Aorta (tissue), 5 donors: ENCODE measurements at places on chromosomes 3 and 15. TPM values are rescaled to one million over a fixed set of nuclear protein-coding genes. Genes with fewer than 3 reads are reported as not detected.

The SLC6A20 gene
- total RNA-seq = 0.15 TPM

DNA sequence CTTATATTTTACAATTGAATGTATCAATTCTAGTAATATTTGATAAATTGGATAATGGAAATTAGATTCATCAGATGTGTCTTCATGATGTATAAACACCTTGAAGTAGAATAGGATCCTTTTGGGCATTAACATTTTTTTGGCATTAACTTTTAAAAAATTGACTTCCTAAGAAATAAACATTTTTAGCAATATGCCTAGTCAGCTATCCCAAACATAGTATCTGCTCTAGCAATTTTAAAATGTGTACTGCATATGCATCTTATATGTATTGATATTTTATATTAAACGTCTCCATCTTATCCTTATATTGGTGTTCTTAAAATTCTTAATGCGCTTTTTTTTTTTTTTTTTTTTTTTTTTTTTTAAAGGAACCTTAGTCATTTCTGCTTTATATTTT, 8.5 kb downstream of the CCNDBP1 start:
- no peaks in the 10 kb centered on the region for H3K27me3 ChIP-seq
- DNase-seq = no peak

DNA sequence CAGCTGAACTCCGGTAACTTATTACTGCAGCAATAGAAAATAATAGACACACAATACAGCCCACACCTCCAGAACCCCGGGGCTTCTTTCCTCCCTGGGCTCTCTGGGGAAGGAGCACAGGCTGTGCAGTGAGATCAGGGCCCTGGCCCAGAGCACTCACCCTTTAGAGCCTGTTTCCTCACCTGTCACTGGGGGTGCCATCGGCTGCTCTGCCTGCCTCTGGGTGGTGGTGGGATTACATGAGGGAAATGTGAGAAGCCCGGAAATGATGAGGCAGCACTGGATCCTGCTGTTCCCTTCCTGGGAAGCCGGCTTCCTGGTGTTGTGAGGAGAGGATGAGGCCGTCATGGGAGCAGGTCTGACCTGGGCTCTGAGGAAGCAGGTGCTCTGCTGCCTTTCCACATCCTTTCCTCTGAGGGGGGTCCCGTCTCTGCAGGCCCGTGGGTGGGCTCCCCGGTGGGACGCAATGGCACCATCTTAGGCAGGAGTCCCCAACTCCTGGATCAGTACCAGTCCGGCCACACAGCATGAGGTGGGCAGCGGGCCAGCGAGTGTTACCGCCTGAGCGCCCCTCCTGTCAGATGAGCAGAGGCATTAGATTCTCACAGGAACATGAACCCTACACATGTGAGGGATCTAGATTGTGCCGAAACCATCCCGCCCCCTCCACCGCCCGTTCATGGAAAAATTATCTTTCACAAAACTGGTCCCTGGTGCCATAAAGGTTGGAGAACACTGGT, 220.9 kb upstream of the CTDSPL start:
- H3K27ac ChIP-seq = no peak overlapping the region
- DNase-seq = no peak
- no peak overlapping the region for H3K4me3 ChIP-seq
- H3K4me1 ChIP-seq = peaks cover 13% of the 10 kb centered on the region

The FILIP1L gene
- 861 TPM for total RNA-seq

DNA sequence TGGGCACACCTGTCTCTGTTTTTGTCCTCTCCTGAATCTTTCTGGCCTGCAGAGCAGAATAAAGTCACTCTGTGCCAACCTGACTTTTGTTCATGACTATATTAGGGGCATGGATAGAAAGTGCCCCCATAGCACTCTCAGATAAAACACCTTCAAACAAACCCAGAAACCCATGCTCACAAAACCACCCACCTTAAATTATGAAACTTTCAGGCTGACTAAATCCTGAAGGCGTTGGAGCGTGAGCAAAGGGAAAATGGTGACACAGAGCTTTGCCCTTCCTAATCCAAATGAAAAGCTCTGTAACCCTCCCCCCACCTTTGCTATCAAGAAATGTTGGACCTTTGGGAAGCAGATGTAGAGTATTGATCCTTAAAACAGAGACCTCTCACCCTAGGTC, 138.9 kb downstream of the IGF1R start:
- H3K27ac ChIP-seq = no peak overlapping the region
- no peaks in the 10 kb centered on the region for H3K36me3 ChIP-seq
- H3K4me1 ChIP-seq = peaks cover 5% of the 10 kb centered on the region
- H3K4me3 ChIP-seq = no peak overlapping the region

GRCh38 chr3:102205647-102206046, 229.2 kb upstream of the ZPLD1 start:
- H3K4me1 ChIP-seq = no peaks in the 10 kb centered on the region
- H3K36me3 ChIP-seq = no peaks in the 10 kb centered on the region
- no peak overlapping the region for H3K27ac ChIP-seq
- DNase-seq = no peak

The ACAN gene
- 312 TPM for total RNA-seq

- no peaks in the 10 kb centered on the region for H3K4me1 ChIP-seq
- H3K4me3 ChIP-seq = no peak overlapping the region
- no peak for DNase-seq
Measured at GRCh38 chr3:72337480-72337855, 510.8 kb downstream of the SHQ1 start.

GRCh38 chr3:16064642-16065414, 109.7 kb upstream of the GALNT15 start:
- no peak overlapping the region for H3K27ac ChIP-seq
- peaks cover 7% of the 10 kb centered on the region for H3K4me1 ChIP-seq
- H3K36me3 ChIP-seq = no peaks in the 10 kb centered on the region

DNA sequence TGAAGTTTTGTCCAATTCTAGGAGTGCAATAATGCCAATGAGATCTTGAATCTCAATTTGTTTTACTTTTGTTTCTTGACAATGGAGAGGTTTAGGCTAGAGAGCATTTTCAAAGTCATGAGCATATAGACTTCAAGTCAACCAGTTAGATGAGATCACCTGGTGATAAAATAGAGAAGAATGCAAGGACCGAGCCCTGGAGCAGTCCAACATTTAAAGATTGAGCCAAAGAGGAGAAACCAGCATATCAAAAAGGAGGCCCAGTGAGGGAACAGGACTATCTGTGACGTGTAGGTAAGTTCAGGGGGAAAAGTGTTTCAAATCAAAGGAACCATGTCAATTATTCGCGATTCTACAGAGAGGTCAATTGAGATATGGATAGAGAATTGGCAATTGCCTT, 1.7 kb upstream of the PIAS1 start:
- no peak for DNase-seq
- no peak overlapping the region for H3K4me3 ChIP-seq
- H3K4me1 ChIP-seq = no peaks in the 10 kb centered on the region

DNA sequence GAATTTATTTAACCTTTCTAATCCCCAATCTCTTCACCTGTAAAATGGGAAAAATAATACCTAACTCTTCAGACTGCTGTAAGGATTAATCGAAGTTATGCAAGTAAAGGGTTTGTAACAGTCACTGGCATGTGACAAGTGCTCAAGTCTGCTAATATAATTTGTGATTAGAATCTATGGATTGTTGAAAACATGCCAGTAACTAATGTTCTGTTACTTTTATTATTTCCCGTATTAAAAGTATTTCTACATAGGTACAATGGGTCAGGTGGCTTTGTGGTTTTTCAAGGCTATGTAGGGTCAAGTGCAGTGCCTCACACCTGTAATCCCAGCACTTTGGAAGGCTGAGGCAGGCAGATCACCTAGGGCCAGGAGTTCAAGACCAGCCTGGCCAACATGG, 29.4 kb downstream of the ULK4 start:
- no peak overlapping the region for H3K27ac ChIP-seq
- no peaks in the 10 kb centered on the region for H3K4me1 ChIP-seq
- H3K36me3 ChIP-seq = no peaks in the 10 kb centered on the region
- no peak for DNase-seq
- no peak overlapping the region for H3K4me3 ChIP-seq

DNA sequence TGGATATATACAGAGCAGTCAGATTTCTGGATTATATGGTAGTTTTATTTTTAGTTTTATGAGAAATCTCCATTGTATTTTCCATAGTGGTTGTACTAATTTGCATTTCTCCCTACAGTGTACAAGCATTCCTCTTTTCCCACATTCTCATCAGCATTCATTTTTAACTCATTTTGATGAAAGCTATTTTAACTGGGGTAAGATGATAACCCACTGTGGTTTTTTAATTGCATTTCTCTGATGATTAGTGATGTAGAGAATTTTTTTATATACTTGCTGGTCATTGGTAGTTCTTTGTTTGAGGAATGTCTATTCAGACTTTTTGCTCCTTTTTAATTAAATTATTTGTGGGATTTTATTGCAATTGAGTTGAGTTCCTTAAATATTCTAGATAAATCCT, 903.6 kb downstream of the DIPK2A start:
- H3K4me3 ChIP-seq = no peak overlapping the region
- no peaks in the 10 kb centered on the region for H3K4me1 ChIP-seq

- H3K27ac ChIP-seq = no peak overlapping the region
- H3K36me3 ChIP-seq = no peaks in the 10 kb centered on the region
- H3K4me3 ChIP-seq = no peak overlapping the region
- no peak for DNase-seq
- no peaks in the 10 kb centered on the region for H3K27me3 ChIP-seq
- no peaks in the 10 kb centered on the region for H3K4me1 ChIP-seq
Measured at GRCh38 chr3:115423170-115423569, 200.1 kb upstream of the GAP43 start.

The MCF2L2 gene
- 0.75 TPM for total RNA-seq

DNA sequence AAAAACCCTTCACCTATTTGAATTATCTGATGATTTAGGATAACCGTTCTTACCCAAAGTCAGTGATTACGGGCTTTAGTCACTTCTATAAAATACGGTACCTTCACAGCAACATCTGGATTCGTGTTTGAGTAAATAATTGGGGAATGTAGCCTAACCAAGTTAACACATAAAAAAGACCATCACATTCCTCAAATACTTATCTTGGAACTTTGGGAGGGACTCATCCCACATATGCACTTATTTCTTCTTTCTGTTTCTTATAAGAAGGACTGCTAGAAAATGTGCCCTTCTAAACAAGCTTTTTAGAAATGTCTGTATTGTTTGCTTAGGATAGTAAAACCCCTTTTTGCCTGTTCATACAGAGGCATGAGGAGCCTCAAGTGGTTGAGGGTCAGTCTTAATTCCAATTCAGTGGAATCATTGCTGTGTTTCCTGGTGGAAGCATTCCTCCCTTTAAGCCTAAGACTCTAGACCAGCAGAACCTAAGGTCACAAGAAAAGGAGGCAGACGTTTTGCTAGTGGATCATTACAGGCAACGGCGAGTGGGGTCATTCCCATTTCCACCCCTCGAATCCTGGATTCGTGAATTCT, 67.5 kb downstream of the TMEM44 start:
- H3K4me1 ChIP-seq = no peaks in the 10 kb centered on the region
- H3K4me3 ChIP-seq = no peak overlapping the region
- no peak overlapping the region for H3K27ac ChIP-seq
- H3K27me3 ChIP-seq = no peaks in the 10 kb centered on the region
- no peak for DNase-seq
- no peaks in the 10 kb centered on the region for H3K36me3 ChIP-seq

- no peak for DNase-seq
- H3K27me3 ChIP-seq = no peaks in the 10 kb centered on the region
- H3K36me3 ChIP-seq = no peaks in the 10 kb centered on the region
- no peak overlapping the region for H3K4me3 ChIP-seq
- no peak overlapping the region for H3K27ac ChIP-seq
- no peaks in the 10 kb centered on the region for H3K4me1 ChIP-seq
Measured at GRCh38 chr15:74229686-74230085, 6.4 kb upstream of the CCDC33 start.

- no peaks in the 10 kb centered on the region for H3K27me3 ChIP-seq
- no peak overlapping the region for H3K27ac ChIP-seq
- H3K4me3 ChIP-seq = no peak overlapping the region
- no peaks in the 10 kb centered on the region for H3K4me1 ChIP-seq
- H3K36me3 ChIP-seq = no peaks in the 10 kb centered on the region
Measured at GRCh38 chr3:19898721-19899120, 35.3 kb downstream of the EFHB start.

The FXR1 gene
- total RNA-seq = 106 TPM

DNA sequence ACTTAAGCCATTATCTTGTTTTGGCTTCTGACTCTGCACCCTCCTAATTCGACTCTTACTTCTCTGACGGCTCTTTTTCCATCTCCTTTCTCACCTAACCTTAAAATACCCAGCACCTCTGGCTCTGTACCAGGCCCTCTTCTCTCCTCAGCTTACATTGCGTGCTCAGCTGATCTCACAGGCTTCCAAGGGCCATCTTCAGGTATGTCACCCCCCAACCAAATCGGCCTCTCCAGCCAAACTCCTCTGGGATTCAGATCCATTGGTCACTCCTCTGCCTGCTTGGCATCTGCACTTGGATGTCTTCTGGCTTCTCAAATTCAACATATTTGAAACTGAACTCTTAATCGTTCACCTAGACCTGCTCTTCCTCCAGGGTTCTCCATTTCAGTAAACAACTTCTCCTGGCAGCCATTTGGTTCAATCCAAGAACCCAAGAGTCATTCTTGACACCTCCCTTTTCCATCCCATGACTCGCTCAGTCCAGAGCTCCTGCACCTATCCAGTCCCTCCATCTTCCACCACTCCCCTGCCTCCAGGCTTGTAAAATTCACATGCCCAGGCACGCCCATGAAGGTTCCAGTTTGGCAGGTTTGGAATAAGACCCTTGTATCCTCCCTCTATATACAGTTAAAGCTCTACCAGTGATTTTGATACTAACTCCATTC, 35.2 kb upstream of the SLC41A3 start:
- no peaks in the 10 kb centered on the region for H3K27me3 ChIP-seq
- H3K4me1 ChIP-seq = no peaks in the 10 kb centered on the region
- H3K4me3 ChIP-seq = no peak overlapping the region

GRCh38 chr3:38227989-38228388, 37.6 kb upstream of the SLC22A13 start:
- no peaks in the 10 kb centered on the region for H3K27me3 ChIP-seq
- DNase-seq = no peak
- no peak overlapping the region for H3K4me3 ChIP-seq
- peaks cover 2% of the 10 kb centered on the region for H3K36me3 ChIP-seq
- peak overlapping the region; percentile 12 for H3K27ac ChIP-seq

The ARL6IP5 gene
- 205 TPM for total RNA-seq

The AP3B2 gene
- 0.42 TPM for total RNA-seq

The DOCK3 gene
- total RNA-seq = 0.97 TPM

GRCh38 chr15:52677593-52678467, 1.4 kb downstream of the ATOSA start:
- DNase-seq = peak; percentile 81
- peak overlapping the region; percentile 74 for H3K4me3 ChIP-seq
- H3K27me3 ChIP-seq = no peaks in the 10 kb centered on the region
- H3K27ac ChIP-seq = peak overlapping the region; percentile 62
- no peaks in the 10 kb centered on the region for H3K36me3 ChIP-seq
- no peaks in the 10 kb centered on the region for H3K4me1 ChIP-seq

The SPATA12 gene
- total RNA-seq = not detected

The SLC7A14 gene
- not detected for total RNA-seq

- H3K27ac ChIP-seq = no peak overlapping the region
- no peaks in the 10 kb centered on the region for H3K4me1 ChIP-seq
- no peaks in the 10 kb centered on the region for H3K36me3 ChIP-seq
- DNase-seq = no peak
- no peak overlapping the region for H3K4me3 ChIP-seq
Measured at GRCh38 chr3:36596419-36596818, 167.9 kb downstream of the DCLK3 start.

GRCh38 chr15:27487846-27488245, 516.9 kb downstream of the GABRG3 start:
- DNase-seq = no peak
- H3K27ac ChIP-seq = no peak overlapping the region
- H3K36me3 ChIP-seq = no peaks in the 10 kb centered on the region
- H3K4me3 ChIP-seq = no peak overlapping the region
- H3K4me1 ChIP-seq = no peaks in the 10 kb centered on the region
